ENCODE measurements at places on chromosomes 7 and 10.

DNA sequence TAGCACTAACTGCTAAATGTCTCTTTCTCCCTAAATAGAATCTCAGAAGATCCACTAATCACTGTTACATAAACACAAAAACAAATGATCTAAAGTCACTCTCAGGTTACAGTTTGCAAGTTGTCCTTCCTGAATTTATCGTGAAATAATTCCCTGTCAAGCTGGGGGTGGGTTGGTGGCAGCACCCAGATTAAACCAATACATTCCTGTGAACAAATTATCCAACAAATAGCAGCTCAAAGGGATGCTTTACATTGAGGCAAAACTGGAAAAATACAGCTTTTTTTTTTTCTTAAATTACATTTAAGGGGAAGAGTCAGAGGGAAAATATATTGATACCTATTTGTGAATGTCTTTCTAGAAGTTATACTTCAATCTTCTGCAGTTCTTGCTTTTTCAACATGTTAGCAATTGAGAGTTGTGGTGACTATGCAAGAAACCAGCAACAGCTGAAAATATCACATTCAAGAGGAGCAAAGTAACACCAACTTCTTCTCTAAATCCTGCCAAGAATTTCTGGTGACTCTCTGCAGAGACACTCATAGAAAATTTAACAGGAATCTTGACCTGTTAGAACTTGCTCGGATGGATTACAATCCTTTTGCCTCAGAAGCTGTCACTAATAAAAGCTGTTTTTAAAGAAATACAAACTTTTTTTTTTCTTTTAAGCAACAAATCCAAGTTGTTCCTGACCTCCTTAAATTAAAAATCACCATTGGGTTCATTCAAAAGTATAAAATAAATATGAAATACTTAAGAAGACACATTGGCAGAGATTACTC is 18.9 kb downstream of the LMOD2 start:
- DNase-seq: no peak

- no peak for DNase-seq
Observed at GRCh38 chr7:37945336-37945735, 24.9 kb downstream of the EPDR1 start.

DNA sequence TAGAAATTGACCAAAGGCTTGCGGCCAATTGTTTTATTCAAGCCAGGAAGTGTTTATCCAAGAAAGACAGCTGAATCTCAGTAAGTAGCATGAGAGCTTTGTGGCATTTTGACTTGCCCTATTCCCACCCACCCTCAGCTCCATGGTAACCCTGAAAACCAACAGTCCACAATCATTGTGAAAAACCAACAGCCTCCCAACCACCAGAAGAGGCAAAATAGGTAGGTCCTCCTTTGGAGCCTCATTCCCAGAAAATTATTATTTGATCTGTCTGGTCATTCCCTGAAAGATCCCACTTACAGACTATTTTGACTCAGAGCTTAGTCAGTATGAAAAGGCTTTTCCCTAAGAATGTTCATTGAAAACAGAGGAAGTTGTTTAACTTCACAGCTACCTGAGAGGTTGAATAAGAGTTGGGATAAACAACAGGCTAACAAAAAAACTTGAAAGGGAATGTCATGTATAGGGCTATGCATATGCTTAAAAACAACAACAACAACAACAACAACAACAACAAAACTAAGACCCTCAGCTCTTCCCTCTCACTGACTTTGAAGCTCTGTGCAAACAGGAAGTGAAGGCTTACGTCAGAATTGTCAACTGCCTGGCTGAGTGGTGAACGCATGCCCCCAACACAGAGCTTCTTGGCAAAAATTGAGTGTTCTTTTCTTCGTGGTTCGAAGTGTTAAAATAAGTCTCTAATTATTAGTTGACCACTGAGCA is 11.2 kb downstream of the KPNA7 start:
- DNase-seq: no peak

- DNase-seq: no peak
Observed at GRCh38 chr7:85392326-85392725, 205.5 kb upstream of the SEMA3D start.

DNA sequence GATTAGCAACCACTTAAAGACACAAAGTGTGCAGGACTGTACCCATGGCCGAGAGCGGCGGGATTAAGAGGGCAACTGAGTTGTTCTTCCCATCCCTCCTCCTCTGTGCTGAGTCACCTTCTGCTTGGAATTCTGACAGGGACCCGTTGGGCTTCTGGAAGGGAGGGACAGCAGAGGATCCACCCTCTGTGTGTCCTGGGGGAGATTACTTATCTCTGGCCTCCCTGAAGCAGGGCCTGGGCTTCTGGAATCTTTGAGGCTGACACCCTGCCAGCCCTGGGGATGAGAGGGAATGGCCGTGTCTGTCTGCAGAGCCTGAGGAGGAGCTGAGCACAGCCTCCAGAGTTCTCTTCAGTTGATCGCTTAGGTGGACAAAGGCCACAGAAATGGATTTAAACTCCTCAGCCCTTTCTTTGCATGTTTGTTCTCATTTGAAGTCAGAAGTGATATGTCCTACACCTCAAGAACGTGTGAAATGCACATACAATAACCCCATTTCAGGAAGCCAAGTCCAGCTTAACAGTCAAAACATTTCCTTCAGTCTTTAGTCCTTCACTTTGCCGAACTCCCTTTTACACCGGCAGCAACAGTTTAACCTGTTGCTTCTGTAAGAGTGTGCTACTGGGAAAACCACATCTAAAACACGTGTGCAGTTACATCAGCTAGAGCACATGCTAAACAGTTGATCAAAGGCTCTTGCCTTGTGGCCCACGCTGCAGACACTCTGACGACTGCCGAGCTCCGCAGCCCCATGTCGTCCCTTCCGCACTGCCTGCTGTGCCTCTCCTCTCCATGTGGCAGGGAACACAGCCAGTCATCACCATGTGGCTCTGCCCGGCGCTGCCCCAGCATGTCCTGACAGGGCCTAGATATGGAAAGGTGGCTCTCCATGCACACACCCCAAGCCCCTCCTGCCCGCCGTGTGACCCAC is 55.7 kb downstream of the IKZF1 start:
- no peak for DNase-seq

- no peak for DNase-seq
Observed at GRCh38 chr10:99784016-99784726, 1.7 kb downstream of the ABCC2 start.

GRCh38 chr7:64997927-64998391 is 7.1 kb upstream of the ZNF117 start:
- no peak for DNase-seq

DNA sequence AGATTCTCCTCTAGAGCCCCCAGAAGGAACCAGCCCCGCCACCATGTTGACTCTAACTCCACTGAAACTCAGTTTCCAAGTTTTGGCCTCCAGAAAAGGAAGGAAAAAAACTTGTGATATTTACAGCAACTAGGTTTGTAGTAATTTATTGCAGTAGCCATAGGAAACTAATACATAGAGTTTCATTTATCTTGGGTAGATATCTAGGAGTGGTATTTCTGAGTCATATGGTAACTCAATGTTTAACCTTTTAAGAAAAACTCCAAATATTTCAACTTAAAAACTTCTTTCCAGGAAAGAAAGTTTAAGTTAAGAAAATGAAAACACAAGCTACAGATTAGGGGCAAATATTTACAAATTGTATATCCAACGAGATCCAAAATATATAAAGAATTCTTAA is 576.7 kb downstream of the KCNMA1 start:
- DNase-seq: no peak

GRCh38 chr10:87503401-87503800 is 1.3 kb upstream of the MINPP1 start:
- DNase-seq: no peak

- DNase-seq: no peak
Observed at GRCh38 chr10:29124864-29125263, 164.0 kb upstream of the LYZL1 start.

GRCh38 chr10:500876-501275 is 188.6 kb downstream of the DIP2C start:
- DNase-seq: no peak

DNA sequence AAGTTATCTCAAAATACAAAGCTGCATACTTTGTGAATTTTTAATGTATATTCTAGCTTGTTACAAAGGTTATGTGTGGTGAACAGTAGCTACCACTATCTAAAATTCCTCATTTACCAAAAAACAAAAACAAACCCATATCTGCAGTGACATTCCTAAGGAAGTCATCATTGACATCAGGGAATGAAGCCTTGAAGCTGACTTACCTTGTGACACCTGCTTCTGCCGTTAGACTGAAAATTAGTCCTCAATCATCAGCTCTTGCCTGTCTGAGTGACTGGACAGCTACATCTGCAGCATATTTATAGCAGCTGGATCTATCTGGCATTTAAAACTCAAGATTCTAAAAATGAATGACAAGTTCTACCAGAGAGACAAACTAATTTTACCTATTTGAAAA is 43.2 kb downstream of the COBL start:
- DNase-seq: no peak

DNA sequence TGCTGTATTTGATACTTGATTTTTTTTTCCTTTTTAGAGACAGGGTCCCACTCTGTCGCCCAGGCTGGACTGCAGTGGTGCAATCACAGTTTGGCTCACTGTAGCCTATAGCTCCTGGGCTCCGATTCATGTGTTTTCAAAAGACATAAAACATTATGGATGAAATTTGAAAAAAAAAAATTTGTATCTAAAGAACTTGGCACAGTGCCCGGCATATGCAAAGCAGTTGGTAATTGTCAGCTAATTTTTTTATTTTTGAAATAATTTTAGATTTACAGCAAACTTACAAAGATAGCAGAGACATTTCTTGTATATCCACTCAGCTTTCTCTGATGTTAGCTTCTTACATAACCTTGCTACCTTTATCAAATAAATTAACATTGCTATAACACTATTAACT is 20.3 kb upstream of the SAMD8 start:
- no peak for DNase-seq

- no peak for DNase-seq
Observed at GRCh38 chr7:43199371-43200160, 87.1 kb downstream of the HECW1 start.

GRCh38 chr10:99531026-99531695 is 1.6 kb upstream of the NKX2-3 start:
- no peak for DNase-seq
